ENCODE measurements at places on chromosomes 7 and 10.

- peak; percentile 34 for DNase-seq
Observed at GRCh38 chr10:46223064-46223480, 63.7 kb upstream of the ANTXRL start.

DNA sequence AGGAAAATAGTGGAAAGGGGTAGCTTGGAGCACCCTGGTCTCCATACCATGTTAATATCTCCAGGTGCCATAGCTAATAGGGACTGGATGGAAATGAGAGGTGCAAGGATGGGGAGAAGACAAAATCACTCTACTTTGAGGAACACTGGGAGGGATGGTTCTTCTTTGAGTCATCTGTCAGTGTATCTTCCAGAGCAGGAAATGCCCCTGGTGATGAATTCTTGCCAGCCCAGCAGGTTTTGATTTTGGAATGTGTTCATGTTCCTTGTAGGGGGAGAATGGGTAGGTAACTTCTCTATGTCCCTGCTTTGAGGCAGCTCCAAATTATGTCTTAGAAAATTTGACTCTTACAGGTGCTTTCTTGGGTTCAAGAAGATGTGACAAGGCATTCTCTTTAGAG, 177.0 kb upstream of the GLI3 start:
- DNase-seq = no peak

DNA sequence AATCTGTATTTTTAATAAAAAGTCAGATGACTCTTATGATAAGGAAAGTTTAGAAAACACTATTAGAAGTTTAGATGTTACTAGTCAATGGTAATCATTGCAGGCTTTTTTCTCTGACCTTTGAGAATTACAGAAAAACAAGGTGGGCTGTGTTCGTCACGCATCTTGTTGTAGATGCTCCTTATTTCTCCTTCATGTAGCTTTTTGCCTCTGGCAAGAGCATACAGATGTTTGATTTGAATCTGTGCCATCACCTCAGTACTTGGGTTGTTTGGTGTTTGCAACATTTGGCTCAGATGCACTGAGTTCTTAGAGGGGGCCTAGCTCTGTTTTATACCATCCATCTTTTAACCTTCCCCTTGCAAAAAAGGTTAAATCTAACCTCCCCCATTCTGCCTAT, 11.5 kb downstream of the TAS2R16 start:
- DNase-seq = no peak

DNA sequence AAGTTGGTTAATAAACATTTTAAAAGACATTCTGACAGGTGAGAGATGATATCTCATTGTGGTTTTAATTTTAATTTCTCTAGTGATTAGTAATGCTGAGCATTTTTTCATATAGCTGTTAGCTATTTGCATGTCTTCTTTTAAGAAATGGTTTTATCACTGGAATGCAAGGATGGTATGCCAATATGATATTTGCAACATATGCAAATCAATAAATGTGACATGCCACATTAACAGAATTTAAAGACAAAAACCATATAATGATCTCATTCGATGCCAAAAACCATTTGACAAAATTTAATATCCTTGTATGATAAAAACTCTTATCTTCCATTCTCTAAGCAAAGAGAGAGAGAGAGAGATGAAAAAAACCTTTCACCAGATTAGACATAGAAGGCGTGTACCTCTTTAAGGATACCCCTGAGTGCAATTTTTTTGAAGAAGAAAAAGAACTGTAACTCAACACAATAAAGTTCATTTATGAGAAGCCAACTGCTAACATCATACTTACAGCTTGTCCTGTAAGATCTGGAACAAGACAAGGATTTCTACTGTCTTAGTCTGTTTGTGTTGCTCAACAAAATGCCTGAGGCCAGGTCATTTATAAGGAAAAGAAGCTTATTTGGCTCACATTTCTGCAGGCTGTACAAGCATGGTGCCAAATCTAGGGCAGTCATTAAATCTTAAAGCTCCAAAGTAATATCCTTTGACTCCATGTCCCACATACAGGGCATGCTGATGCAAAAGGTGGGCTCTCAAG, 39.7 kb upstream of the ZMYND11 start:
- no peak for DNase-seq

GRCh38 chr7:156305351-156305750, 335.2 kb upstream of the RNF32 start:
- DNase-seq = no peak

- no peak for DNase-seq
Observed at GRCh38 chr10:78420946-78421735, 387.5 kb downstream of the RPS24 start.

- DNase-seq = no peak
Observed at GRCh38 chr10:126895214-126895781, 9.9 kb upstream of the DOCK1 start.

DNA sequence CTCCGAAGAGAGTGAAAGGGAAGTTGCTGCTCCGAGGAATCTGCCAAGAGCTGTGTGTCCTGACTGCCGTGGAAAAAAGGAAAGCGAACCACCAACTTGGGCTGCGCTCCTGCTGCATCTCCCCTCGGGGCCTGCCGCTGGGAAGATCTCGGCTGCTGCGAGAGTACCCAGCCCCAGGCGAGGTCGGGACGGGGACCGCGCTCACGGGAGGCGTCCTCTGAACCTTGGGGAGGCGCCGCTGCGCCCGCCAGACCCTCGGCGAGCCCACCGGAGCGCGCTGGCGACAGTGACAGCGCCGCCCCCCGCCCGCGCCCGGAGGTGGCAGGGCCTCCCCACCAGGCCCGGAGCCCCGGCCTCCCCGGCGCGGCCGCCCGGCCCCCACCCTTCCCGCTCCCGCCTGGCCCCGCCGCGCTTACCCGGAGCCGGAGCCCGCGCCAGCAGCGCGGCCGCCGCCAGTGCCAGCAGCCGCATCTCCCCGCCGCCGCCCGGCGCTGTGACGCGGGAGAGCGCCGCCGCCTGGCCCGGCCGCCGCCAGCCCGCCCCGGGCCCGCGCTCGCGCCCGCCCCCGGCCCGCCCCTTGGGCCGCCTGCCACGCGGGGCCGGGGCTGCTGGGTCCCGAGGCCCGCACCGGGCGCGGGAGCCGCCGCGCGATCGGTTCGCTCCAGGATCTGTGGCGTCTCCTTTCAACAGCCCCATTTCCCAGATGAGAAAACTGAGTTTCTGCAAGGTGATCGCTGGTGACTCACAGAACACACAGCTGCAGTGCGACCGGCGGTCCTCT, at the start of gene VSTM4:
Gene VSTM4 (minus strand): TSS at position 508 of the 781 bp plus-strand sequence. CDS start 37 bp downstream, at position 471.
- DNase-seq = no peak

- no peak for DNase-seq
Observed at GRCh38 chr10:105759669-105760068, 1118.6 kb downstream of the SORCS3 start.

GRCh38 chr7:47833211-47833610, 115.1 kb downstream of the PKD1L1 start:
- DNase-seq = no peak

DNA sequence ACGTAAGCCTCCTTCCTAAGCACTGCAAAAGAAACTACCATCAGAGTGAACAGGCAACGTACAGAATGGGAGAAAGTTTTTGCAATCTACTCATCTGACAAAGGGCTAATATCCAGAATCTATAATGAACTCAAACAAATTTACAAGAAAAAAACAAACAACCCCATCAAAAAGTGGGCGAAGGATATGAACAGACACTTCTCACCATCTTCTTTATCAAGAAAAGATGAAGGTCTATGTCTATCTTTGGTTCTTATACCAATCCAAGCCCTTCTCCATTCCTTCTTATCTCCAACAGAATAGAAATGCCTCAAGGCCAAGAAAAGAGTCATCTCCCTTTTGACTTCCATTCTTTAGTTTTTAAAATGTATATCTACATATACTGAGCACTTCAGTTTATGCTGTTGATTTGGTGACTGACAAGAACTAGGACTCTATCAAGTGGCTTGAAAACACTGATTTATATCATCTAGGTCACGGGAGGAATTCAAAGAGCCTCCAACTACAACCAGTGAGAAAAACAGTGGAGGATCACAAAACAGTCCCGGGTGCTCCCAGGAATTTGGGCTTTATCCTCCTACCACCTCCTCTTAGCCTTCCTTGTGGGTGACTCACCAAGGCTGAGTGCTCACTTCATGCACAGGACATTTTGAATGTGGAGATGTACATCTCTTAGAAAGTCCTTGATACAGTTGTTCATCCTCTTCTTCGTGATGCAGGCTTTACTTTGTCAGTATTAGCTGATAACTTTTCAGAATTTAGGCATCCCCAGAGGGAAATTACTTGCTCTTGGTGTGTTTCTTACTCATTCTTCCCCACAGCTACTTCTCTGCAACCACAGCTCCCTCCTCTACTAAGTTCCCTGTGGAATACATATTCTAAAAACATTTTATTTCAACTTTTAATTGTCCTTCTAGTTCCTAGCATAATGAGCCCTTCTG, 15.4 kb downstream of the TAS2R41 start:
- no peak for DNase-seq

DNA sequence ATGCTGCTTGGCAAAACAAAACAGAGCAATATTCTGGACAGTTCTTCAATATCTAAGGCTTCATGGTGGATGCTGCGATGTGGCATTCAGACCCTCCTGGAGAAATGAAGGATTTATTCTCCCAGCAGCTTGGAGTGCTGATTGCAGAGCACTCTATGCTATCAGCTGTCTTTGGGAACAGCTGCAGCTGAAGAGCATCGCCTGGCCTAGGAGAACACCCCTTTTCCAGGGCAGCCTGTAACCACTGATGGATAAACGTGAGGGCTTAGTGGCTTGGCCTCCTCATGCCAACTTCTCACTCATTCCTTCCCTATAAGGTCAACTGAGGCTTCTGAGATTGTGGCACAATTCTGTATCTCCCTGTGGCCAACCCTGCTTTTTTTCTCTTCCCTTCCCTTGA, 638.1 kb upstream of the CNTNAP2 start:
- DNase-seq = no peak

DNA sequence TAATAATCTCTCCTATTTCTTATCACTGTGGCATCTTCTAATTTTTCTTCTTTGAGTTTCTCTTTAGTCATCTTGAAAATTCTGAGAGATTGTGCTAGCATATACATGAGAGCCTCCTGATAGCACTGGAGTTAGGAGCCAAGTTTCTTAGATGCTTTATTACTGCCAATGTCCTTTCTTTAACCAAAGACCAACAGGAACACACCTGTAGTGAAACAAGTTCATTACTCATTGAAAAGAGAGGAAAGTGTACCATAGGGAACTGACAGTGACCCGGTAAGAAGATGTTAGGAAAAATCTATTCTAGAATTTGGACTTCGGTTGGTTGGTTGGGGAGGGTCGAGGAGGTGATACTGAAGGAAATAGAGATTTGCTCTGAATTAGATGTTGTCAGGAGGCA, 27.1 kb upstream of the CD36 start:
- no peak for DNase-seq

DNA sequence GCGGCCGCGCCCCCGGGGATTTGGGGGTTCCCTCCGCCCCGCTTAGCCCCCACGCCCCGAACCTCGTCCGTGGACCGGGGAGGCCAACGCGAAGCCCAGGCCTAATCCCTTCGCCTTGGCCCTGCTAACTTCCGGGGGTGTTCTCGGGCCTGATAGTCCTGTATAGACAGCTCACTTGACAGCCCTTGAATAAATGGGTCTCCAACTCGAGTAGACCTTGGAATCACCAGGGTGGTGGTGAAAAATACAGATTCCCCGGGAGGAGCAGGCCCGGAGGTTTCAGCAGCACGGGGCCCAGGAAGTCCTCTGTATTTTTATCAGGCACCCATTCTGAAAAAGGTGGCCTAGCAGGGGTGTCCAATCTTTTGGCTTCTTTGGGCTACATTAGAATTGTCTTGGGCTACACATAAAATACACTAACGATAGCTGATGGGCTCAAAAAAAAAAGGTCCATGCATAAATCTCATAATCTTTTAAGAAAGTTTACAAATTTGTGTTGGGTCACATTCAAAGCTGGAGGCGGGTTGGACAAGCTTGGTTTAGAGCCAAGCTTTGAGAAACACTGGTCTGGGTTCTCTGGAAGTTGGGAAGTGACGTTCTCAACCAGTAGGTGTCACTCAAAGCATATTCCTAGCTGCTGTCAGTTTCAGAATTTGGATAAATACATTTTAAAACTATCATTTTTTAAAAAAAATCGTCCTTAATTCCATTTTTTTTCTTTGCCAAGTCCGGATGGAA, 221.7 kb downstream of the PHTF2 start:
- DNase-seq = no peak

- DNase-seq = no peak
Observed at GRCh38 chr7:32164341-32164996, 94.3 kb upstream of the PDE1C start.

DNA sequence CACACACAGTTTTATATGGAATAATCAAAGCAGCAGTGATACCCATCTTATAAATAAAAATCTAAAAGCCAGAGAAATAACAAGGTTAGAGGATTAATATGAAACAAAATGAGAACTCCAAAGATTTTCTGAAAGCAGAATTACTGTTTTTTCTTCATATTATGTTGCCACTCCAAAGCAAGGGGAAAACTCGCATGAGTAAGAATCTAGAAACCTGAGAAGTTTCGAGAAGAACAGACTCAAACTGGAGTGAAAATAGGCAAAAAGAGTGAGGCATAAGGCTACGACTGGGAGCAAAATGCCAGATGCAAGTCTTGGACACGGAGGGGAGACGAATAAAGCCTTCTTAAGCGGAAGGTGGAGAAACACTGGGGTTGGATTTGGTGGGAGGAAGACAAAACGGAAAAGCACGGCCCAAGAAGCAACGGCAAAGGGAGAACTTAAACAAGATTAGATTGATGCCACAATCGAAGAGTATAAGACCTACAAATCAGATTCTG, 923 bp downstream of the TNPO3 start:
- DNase-seq = no peak

DNA sequence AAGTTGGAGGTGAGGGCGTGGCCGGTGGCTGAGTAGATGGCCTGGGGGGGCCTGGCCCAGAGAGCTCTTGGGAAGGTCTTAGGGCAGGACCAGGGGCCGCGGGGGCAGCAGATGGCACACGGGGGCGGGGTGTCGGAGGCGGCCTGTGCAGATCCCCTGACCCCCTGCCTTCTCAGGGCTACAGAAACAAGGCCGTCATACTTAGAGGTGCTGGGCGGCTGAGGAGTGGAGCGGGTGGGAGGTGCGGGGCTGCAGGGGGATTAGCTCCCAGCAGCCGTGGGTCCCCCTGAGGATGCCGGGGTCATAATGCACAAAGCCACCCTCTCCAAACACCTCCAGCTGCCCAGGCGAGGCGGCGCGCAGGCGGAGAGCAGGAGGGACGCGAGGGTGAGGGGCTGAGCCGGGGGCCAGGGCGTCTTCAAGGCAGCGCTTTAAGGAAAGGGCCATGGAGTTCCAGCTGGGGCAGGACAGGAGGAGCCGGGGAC, 40.4 kb upstream of the ZNF32 start:
- no peak for DNase-seq

DNA sequence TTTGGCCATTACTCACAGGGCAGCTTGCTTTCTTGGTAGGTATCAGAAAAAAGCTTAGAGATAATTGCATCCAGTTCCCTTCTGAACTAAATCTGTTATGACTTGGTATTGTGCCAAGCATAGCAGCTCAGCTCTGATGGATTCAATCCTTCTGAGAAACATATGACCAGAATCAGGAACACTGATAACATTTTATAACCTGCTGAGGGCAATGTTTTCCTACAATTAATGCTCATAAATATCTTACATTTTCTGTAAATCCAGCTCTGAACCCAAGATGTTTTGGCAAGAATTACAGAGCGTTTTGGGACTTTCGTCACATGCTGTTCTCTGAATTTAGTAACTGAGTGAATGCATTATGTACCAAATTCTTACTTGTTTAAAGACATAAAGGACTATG, 167.8 kb downstream of the KIF20B start:
- DNase-seq = no peak

GRCh38 chr10:28806488-28806941, 129.2 kb downstream of the BAMBI start:
- no peak for DNase-seq

Measured in stimulated activated CD4-positive, alpha-beta T cell treated with anti-CD3 and anti-CD28 coated beads, Interleukin-4, amount 100 ng/mL, for 48 hours (primary cell).